ENCODE measurements at places on chromosomes 2 and 18.

DNA sequence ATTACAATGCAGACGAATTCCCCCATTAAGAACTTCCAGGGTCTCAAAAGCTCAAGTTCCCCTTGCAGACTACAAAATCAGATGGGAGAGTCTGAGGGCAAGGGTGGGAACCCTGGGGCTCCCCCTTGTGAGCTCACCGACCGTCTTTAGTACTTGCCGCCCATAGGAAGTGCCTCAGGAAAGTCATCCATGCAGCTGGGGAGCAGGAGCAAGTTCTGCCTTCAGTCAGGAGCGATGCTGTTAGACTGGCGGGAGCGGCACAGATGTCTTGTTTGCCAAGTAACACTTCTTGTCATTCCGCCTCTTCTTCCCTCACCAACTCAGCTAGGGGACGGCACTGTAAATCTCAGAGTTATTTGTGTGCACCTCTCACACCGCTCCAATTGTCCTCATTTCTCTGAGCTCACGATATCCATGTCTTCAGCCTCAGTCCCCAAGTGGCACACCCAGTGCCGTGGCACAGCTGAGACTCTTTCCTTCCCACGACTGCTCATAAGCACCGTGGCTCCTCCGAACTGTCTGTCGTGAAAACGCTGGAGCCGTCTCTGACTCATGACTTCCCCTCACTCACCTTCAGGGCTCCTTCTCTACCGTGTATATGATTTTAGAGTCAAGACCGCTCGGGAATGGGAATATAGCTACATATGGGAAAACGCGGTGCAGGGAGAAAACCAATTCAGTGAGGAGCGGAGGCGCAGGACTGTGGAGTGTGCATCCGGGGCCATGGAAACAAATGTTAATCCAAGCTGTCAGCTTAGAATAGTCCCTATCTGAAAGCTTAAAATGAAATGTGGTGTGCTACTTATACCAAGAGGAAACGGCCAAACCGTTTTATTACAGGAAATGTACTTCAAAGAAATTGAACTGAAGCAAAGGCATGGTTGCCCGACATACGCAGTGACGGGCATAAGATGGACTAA is 34.0 kb downstream of the UXS1 start:
- peak; percentile 70 for DNase-seq

GRCh38 chr2:163612332-163612731 is 123.5 kb downstream of the FIGN start:
- DNase-seq, result no peak

- DNase-seq, result no peak
These were observed 162.2 kb downstream of the BAZ2B start for GRCh38 chr2:159454185-159454584.

GRCh38 chr2:134253117-134253704 is 661 bp upstream of the MGAT5 start:
- DNase-seq, result no peak

DNA sequence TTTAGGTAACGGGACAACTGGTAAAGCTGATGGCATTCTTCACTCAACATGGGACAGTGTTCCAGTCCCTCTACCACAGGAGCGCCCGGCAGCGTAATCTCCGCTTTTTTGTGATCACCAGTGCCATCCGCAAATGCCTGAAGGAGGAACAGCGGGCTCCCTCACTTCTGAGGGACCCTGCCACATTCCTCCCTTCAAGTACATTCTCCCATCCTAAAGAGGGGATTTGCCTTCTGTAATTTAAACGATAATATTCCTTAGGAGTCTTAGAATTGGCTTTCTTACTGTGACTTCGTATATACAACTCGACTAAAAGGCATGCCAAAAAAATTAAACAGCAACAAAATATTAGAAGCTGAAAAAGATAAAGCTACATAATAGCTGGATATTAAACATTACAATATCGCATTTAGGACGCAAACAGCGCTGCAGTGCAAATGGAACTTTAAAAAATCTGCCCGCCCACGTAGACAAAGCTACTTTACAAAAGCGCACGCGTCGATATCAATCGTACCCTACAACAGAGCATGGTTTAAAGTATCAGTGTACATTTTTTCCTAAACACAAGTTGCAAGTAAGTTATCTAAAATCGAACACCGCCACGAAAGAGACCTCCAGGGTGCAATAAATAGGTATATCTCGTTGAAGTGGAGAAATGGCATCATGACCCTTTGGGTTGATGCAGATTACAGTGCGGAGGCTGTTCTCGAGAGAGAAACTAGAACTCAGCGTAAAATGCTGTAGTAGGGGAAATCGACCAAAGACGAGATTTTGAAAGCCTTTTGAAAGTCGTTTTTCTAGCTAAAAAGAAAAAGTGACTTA is 2.3 kb upstream of the VSNL1 start:
- DNase-seq, result no peak

- DNase-seq, result no peak
These were observed 168.2 kb downstream of the ZEB2 start for GRCh38 chr2:144351687-144352086.

- no peak for DNase-seq
These were observed 49.4 kb upstream of the KLHL14 start for GRCh38 chr18:32822197-32822596.

Measured in Jurkat, Clone E6-1 (cell line).